ENCODE measurements at places on chromosomes 1 and 21.

GRCh38 chr1:171983584-171983983, 142.3 kb downstream of the DNM3 start:
- no peak for DNase-seq

- no peak for DNase-seq
Observed at GRCh38 chr1:209720326-209720725, 15.7 kb downstream of the HSD11B1 start.

- DNase-seq = no peak
Observed at GRCh38 chr1:243980471-243980870, 70.6 kb upstream of the ZBTB18 start.

DNA sequence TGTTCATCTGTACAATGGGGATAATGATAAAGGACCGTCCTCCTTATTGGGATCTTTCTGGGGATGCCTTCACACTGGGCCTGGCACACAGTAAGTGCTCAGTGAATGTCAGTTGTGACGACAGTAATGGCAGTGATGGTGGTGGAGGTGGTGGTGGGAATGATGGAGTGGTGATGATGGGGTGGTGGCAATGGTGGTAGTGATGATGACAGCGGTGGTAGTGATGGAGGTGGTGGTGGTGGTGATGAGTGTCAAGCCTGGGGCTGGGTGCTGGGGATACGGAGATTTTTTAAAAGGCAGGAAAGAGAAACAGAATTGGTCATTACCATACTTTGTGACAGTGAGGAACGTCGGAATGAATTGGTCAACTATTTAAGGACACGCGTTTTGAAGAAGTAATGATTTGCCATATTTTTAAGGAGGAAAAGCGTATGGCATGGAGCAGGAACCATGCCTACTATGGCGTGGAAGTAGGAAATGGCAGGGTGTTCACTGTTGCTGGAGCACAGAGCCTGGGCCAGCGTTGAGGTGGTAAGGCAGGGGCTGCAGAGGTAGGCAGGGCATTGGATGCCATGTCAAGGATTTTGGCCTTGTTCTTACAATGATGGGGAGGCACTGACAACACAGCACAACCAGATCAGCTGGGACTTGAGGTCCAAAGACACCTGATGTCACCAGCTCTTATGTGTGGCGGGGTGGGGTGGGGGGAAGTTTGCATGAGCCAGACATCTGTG, 128.7 kb downstream of the ACTL8 start:
- no peak for DNase-seq

DNA sequence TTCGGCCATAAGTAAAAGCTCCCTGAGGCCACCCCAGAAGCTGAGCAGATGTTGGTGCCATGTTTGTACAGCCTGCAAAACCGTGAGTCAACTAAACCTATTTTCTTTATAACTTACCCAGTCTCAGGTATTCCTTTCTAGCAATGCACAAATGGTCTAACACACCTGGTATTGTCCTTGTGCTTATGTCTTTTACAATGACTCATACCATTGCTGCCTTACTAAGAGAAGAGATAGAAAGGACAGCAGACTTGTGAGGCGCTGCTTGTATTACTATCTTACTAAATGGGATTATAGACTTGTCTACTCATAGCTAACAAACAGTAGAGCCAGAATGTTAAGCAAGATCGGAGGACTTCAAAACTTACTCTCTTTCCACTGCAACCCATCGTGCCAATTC, 18.5 kb upstream of the CYYR1 start:
- DNase-seq = no peak
